Stimulated activated CD4-positive, alpha-beta T cell treated with anti-CD3 and anti-CD28 coated beads, Interleukin-1b, Interleukin-23, amount 100 ng/mL, for 48 hours (primary cell): ENCODE measurements at places on chromosomes 11 and 22.

DNA sequence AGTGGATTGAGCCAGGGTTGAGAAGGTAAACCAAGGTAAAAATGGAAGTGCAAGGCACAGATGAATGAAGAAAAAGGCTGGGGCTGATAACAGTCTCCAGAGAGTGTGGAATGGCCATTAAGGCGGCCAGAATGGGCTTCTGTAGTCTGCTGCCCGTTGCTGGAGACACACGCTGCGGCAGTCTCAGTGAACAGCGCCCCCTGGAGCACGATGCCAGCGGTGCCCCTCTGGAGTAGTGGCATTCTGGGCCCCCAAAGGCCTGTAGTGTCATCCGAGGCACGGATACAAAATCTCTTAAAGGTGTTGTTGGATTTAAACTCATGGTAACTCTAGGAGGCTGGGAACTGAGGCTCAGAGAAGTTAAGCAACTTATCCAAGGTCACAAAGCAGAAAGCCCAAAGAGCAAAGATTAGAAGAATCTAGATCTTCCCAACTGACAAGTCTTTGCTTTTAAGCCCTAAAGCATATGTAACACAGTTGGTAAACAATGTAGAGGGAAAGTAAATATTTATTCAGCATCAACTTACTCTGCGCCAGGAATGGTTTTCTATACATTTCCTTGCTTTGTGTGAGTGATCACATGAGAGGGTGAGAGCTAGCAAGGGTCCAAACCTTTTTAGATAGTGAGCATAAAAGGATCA lies 18.2 kb downstream of the KCNJ1 start:
- DNase-seq = peak; percentile 59

- DNase-seq = no peak
These were observed 9.8 kb downstream of the KRTAP5-6 start for GRCh38 chr11:1706634-1707400.

DNA sequence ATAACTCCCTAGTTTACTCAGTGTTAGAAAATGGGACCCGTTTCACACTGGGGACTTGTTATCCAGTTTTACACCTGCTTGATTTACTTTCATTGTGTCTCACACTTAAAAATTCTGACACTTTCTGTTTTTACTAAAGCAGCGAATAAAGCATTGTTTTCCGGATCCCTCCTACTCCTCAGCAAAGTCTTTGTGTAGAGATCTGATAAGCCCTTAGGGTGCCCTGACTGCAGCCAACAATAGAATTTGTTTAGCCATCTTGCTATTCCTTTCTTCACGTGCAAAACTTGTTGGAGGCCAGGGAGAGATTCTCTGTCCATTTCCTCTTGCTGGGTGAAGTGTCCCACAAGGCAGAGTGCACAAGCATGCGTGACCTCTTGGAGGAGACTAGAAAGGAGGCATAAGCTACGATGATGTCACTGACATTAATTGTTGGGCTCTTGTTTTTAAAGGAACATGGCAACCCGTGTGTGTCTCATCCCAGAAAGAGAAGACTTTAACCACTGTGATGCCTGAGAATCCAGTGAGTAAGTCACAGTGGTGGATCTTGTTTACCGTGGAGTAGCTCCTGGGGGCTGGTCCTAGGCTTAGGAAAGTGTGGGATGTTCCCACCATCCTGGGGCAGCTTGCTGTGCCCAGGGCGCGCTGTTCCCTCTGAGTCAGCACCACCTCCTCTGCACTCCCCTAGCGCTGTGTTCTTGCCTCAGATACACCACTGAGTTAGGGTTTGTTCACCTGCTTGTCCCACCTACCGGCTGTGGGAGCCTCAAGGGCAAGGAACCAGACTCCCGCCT lies 27.7 kb downstream of the MICAL2 start:
- no peak for DNase-seq

- DNase-seq = peak; percentile 41
These were observed 6.3 kb upstream of the SYNGR1 start for GRCh38 chr22:39343259-39344045.

DNA sequence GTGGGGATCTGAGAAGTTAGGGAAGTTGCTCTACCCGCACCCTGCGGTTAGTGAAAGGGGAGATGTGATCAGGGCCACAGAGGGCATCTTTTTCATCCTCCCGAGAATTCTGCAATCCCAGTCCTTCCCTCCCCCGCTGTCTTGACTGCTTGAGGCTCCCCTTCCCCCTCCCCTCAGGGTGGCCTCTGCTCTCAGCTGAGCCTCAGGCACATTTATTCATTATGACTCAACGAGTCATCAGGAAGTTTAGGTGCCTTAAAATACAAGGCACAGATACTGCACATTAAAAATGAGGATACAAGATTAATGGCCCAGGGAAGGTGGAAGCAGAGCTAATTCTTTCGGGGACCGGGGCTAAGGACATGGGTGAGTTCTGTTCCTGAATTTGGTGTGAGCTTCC lies 104.0 kb downstream of the CACNA1I start:
- no peak for DNase-seq

GRCh38 chr22:40348025-40348658 lies 1.8 kb downstream of the ADSL start:
- peak; percentile 66 for DNase-seq

DNA sequence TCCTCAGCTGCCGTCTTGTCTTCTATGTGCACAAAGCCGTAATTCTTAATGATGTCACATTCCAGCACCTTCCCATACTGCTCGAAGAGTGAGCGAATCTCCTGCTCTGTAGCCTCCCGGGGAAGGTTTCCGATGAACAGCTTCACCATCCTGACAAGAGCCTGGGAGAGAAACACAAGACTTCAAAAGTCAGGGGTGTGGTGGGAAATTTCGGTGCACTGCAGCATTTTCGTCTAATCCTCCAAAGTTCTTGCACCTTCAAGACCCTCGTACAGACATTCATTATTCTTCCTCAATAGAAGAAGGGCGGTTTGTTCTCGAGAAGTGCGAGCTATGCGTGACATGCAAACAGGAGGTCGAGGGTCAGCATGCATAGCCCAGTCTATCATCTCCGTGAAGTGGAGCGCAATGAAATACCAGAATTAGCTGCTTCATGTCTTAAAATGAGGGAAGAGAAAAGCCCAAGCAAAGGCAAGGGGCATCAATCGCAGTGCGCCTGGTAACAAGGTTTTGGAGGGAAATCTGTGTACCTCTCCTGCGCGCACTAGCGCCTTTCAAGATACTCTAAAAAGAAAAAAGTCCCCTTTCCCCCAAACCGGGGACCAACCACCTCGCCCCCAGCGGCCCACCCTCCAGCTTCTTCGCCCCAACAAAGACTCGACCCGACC lies 622 bp downstream of the RBM4B start:
- DNase-seq = no peak

DNA sequence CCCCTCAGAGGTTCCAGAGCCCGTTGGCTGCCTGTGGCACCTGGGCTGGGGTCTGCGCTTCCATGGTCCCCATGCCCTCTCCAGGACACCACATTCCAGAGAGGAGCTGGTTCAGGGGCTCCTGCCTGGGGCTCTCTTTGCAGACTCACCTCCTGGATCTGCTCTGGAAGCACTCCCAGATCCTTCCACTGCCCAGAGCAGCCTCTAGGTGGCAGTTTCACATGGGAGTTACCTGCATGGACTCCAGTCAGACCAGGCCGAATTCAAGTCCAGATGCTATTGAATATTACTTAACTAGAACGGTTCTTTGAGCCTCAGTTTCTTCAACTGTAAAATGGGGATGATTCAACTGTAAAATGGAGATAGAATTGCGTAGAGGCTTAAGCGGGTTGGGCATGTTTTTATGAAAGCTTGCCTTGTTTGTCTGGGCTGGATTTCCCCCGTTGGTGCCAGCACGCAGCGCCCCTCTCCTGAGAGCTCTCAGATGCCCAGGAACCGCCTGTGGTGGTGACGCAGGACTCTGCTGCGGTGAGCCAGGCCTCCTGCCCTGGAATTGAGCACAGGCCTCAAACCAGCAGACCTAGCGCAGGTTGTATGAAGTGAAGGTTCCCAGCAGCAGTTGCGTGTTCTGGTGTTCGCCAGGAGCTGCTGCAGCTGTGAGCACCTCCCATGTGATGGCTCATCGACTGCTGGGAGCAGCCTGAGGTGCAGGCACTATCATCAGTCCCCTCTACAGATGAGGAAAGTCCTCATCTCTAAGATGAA lies 44.2 kb downstream of the LMO1 start:
- DNase-seq = peak; percentile 12

DNA sequence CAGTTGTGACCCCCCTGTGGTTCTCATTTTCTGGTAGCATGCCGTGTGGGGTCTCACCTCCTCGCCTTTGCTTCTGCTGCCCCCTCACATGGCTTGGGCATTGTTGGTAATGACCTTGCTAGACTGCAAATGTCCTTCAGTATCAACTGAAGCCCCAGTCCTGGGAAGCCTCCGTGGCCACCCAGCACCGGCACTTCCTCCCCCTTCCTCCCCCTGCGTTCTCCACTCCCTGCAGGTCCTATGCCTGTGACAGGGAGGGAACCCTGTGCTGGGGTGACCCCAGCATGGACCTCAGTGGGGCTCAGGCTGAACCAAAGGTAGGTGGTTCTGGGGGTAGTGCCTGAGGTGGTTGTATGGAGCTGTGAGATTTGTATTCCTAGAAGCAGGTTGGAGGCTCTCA lies 5.9 kb downstream of the ST3GAL4 start:
- no peak for DNase-seq

DNA sequence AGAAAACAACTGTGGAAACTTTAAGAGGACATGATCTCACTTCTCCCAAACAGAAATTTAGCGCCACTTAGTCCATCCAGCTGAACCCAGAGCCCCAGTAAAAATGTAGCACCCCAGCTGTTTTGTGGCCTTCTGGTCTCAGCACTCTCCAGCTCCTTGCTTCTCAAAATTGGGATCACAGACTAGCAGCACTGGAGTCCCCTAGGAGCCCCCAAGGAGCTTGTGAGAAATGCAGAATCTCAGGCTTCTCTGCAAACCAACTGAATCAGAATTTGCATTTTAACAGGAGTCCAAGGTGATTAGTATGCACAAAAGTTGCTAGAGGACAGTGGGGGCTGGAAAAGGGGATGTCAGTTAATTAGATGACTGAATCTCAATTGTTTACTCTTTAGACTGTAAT lies 89.8 kb upstream of the FIBIN start:
- no peak for DNase-seq

- no peak for DNase-seq
These were observed 1231.7 kb downstream of the LRRC4C start for GRCh38 chr11:40227730-40228129.

DNA sequence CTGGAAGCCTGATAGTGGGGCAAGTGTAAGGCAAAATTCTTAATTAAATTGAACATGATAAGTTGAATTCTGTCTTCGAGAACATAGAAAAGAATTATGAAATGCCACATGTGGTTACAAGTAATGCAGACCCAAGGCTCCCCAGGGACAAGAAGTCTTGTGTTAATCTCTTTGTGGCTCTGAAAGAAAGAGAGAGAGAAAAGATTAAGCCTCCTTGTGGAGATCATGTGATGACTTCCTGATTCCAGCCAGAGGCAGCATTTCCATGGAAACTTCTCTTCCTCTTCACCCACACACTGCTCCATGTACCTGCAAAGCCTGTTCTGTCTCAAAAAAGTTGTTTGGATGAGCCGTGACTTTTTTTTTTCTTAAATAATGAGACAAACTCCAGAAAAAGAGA lies 1.9 kb upstream of the TYR start:
- no peak for DNase-seq

DNA sequence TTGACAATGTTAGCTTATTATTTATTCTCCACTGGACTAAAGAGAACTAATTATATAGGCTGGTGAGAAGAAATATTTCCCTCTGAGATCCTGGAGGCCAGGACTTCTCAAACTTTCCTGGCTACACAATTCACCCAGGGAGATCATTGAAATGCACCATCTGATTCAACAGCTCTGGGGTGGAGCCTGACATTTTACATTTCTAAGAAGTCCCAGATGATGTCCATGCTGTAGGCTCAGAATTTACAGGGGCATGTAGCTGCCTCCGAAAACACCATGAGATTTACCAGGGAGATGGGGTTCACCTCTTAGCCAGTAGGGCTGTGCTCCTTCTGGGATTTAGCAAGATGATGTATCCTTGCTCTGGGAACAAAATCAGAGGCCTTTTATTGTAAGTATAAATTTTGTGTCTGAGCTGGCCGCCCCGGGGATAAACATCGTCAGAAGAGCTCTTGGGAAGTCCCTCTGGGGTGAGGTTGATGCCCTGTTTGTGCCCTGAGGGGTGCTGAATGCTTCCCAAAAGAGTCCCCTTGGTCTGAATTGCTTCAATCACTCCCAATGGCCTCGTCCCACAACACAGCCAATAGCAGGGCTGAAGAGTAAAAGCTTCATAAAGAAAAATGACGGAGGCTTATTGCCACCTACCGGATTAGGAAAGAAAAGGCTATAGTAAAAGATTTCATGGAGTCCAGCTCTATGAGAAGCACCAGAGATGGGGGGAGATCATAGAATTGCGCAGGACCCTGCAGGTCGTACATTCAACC lies 33.4 kb upstream of the API5 start:
- no peak for DNase-seq

GRCh38 chr11:32820497-32820896 lies 9.2 kb upstream of the PRRG4 start:
- no peak for DNase-seq

DNA sequence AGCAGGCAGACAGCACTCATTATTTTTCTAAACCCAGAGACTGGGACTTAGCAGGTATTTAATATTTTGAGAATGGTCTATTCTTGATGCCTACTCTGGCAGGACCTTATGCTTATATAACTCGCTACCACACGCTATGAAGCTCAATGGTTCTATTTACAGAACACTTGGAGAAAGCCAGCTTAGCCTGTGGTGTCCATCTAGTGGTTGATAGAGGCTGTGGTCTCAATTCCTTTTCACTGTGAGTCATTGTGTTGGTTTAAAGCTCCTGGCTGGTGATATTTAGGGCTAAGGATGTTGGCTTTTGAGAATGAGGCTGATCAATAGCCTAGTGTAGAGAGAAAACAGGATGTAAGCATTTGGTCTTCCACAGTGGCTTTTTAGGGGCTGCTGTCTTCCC lies 206.4 kb downstream of the DBX1 start:
- DNase-seq = no peak

- DNase-seq = no peak
These were observed 7.4 kb upstream of the IPO7 start for GRCh38 chr11:9377036-9377435.

DNA sequence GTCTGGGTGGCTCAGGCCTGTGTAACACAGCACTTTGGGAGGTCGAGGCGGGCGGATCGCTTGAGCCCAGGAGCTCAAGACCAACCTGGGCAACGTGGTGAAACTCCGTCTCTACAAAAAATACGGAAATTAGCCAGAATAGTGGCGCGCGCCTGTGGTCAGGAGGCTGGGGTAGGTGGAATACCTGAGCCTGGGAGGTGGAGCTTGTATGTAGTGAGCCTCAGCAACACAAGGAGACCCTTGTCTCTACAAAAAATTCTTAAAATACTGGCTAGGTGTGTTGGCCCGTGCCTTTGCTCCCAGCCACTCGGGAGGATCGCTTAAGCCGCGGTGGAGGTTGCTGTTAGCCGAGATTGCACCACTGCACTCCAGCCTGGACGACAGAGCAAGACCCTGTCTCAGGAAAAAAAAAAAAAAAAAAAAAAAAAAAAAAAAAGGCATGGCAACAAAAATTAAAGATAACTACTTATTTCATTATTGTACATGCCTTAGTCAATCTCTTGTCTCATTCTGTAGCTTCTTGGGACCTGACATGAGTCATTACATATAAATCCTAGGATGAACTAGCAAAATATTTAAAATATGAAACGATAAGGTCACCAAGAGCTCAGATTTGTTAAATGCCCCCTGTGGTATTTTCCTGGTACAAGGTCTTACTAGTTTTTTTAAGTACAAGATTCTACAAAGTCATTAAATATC lies 1.1 kb downstream of the TAF1D start:
- peak; percentile 62 for DNase-seq
